ENCODE measurements at places on chromosomes 7 and 10. TPM values are rescaled to one million over a fixed set of nuclear protein-coding genes. Genes with fewer than 3 reads are reported as not detected.
A peak's percentile ranks its signal among the peaks of the same experiment; 100 is the strongest.

GRCh38 chr7:86925221-86925620, 134.2 kb downstream of the ELAPOR2 start:
- no peak for DNase-seq

DNA sequence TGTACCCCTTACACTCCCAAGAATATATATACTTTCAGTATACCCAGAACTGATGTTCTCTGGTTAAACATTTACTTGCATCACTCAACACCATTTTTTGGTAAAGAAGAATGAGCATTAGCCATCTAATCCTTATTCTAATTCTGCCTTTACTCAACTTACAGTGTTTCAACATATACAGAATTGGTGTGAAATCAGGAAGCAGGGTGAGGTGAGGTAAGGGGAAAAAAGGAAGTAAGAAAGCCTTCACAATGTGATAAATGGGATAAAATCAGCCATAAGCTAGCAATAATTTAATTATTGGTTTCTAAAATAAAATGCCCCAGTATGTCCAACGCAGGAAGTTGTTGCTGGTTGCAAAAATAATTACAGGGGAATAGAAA, 605.4 kb downstream of the KCNMA1 start:
- no peak for DNase-seq

GRCh38 chr7:93944673-93945072, 23.1 kb downstream of the GNG11 start:
- no peak for DNase-seq

DNA sequence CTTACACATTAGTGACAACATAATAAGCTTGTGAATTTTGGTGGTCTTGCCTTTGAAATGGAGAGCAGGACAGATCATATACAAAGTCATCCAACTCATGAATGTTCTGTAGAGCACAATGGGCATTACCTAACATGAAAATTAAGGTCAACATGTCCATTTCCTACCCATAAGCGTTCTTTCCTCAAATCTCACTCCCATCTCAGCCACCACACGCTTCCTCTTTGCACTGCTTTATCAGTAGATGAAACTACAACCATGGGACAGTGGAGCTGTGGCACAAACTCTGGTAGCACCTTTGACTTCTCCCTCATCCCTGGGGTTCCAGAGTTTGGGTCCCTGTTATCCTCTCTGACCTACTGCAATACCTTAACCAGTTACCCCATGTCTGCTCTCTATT, 2.2 kb downstream of the PON2 start:
- DNase-seq = no peak

GRCh38 chr10:28987555-28988320, 301.1 kb upstream of the LYZL1 start:
- DNase-seq = no peak

- peak; percentile 88 for DNase-seq
Measured at GRCh38 chr10:133378251-133379096, 588 bp upstream of the PAOX start.

DNA sequence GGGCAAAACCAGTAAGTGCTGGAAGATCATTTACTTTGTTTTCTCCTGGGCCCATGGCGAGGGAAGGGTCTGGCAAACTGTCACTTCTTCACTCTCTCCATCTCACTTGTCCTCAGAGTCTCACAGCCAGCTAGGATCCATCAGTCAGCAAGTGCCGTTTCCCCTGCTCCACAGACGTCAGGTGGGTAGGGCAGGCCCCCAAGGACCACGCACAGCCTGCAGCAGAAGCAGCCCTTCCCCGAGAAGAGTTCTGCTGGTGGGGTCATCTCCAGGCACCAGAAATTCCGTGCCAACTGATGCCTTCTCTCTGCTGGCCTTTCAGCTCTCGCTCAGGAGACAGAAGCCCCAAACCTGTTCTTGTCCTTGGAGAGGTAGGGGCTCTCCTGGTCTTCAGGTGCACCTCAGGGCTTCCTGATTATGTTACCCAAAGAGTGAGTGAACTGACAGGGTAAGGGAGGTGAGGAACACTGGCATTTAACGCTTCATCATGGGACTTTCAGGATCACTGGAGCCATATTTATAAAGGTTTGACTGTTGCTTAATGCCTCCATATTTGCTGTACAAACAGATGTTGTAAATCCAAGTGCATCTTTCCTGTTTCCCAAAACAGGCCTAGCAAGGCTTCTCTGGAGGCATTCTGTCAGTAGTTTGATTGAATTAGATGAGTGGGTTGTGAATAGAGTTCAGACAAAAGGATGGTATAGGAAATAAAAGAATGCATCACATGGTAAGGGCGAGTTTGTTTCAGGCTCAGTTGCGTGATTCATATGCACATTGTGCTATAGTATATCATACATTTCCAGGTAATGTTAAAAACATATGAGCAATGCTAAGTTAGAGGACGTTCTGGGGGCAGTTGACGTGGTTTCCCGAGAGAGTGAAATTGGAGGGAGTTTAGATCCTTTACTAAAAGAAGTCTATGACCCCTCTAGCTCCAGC, 13.7 kb upstream of the TSPAN15 start:
- no peak for DNase-seq

DNA sequence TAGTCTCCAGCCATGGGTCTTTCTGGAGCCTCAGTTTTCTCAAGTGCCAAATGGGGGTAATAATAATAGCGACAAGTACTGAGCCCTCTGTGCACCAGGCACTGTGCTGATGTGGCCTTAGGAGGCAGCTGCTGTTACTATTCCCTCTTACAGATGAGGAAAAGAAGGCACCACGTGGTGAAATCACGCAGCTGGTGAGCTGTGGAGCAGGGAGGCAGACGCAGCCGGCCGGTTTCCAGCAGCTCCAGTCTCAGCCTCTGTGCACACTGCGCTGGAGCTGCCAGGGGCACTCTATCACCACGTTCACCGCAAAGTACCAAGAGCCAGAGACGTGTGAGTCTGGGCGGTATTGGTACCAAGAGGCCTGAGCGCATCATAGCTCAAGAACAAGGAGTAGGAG, 9.6 kb downstream of the PYROXD2 start:
- no peak for DNase-seq

DNA sequence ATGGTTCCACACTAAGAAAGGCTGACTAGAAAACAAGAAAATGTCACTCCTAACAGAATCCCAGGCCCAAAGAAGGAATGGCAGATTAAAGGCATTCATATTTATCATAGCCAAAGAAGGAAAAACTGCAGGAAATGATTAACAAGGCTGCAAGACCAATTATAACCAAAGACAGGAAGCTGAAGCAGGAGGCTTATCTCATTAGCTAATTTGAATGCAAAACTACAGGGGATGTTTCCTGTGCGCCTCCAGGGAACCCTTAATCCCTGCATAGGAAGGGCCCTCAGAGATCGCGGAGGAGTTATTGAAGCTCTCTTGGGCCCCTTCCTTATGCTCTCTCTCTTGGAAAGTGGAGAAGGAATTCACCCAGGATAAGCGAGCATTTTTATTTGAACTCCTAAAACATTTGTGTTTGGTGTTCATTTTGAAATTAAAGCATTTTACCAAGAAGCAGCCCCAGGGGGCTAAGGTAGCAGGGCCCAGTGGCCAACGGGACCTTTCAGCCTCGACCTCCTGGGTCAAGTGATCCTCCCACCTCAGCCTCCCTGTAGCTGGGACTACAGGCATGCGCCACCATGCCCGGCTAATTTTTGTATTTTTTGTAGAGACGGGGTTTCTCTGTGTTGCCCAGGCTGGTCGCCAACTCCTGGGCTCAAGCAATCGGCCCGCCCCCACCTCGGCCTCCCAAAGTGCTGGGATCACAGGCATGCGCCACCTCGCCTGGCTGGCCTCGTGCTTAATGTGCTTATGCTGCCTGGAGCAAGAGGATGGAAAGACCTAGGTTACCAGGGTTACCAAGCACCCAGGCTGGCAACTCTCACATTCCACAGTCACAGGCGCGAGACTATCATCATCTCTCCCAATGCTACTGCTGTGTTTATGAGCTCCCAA, 24.1 kb upstream of the PROSER2 start:
- DNase-seq = no peak

- no peak for DNase-seq
Measured at GRCh38 chr7:16211402-16211925, 209.9 kb downstream of the CRPPA start.

GRCh38 chr10:46046261-46046660, at the start of gene MSMB:
Gene MSMB, minus strand, starts transcription at chr10:46046269. Its CDS starts 32 bp downstream, at chr10:46046237.
- DNase-seq = no peak

GRCh38 chr7:80749270-80749669, 110.8 kb downstream of the CD36 start:
- DNase-seq = no peak

The HMX2 gene
- not detected for total RNA-seq

The BTBD16 gene
- total RNA-seq = 1.5 TPM

The VIPR2 gene
- total RNA-seq = 0.28 TPM

The EGFR gene
- total RNA-seq = 90.5 TPM

The CELF2 gene
- 2.6 TPM for total RNA-seq

Measured in left lobe of liver (tissue), 2 donors.